ENCODE measurements at places on chromosomes 1 and 21.

GRCh38 chr1:95778217-95778616, 544.2 kb downstream of the RWDD3 start:
- DNase-seq = no peak

DNA sequence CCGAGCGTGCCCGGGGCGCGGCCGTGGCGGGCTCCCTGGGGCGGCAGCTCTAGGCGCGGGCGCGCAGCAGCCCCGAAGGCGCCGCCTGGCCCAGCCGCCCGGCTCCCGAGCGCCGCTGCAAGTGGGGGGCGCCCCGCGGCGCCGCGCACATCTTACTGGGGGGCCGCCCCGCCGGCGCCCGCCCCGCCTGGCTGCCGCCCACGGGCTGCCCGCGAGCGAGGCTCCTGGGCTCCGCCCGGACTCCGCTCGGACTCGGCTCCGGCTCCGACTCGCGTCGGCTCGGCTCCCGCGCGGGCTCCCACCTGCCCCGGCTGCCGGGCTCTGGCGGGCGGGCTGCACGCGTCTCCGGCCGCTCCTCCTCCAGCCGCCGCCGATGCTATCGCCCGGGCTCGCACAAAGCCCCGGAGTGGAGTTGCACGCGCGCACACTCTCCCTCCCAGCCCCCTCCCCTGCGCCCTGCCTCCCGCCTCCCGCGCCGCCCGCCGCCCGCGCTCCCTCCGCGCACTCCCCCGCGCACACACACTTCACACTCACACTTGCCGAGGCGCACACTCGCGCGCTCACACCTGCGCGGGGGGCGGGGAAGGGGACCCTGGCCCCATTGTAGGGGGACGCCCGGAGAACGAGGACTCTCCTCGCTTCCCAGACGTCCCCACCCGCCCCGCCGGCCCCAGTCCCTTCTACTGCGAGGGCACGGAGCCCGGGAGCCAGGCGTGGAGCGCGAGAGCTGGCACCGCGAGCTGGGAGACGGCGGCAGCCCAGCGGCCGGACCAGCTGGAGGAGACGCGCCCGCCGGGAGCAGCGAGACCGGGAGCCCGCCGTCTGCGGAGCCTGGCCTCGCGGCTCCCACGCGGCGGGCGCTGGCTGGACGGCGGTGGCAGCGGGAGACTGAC, at the start of gene GRIK3:
Gene GRIK3, minus strand, starts transcription at position 395 of the 893 bp plus-strand sequence. CDS start 407 bp downstream, outside the sequence.
- no peak for DNase-seq

DNA sequence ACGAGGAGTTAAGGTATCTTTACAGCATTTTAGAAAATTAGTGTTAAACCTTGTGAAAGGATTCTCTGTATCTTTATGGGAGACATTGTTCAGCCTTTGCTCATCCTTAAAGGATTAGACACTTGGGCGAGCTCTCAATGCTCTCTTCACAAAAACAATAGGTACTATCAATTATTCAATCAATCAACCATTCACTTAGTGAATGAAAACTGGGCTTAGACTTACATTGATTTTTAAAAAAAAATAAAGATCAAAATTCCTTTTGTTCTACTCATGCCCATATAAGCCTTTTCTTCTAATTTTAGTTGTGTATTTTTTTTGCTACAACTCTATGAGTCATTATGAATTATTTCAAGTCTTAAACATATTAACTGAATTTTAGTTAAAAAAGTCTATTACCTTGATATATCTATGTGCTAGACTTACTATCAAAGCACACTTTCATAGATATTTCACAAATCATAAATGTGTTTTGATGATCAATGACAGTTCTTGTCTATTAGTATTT, 181.2 kb downstream of the DPYD start:
- DNase-seq = no peak

DNA sequence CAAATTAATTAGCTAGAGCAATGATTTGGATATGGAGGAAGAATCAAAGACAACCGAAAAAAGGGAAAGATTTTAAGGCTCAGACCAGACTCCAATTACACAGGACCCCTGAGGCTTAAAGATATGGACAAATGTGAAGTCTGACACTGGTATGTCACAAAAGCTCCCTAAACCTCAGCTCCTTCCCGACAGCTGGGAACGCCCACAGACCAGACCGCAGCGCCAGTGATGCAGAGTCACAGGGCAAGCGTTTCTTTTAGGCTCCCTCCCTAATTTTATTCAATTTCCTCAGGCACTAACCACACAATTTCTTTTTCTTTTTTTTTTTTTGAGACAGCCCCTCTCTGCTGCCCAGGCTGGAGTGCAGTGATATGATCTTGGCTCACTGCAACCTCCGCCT, 40.2 kb downstream of the NID1 start:
- DNase-seq = no peak

- no peak for DNase-seq
These were observed 5.5 kb downstream of the CAMSAP2 start for GRCh38 chr1:200744143-200744542.

GRCh38 chr1:200625381-200625824, 4.9 kb upstream of the KIF14 start:
- peak; percentile 51 for DNase-seq

DNA sequence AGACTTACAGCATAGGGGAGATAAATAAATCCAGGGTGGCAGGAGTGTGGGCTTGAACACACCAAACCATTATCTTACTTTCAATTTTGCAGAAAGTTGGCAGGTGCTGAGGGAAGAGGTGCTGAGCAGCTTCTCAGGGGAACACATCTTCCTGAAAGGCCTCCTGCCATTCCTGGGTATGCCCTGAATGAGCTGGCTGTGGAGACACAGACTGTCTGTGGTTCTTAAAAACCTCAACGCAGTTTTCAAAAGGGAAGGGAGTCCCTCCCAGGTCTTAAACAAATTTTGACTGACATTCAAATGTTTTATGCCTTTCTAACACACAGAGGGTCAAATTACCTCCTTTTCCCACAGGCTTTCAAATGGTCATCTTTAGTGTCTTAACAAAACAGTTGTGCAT, 166.9 kb downstream of the TNFSF18 start:
- DNase-seq = no peak

DNA sequence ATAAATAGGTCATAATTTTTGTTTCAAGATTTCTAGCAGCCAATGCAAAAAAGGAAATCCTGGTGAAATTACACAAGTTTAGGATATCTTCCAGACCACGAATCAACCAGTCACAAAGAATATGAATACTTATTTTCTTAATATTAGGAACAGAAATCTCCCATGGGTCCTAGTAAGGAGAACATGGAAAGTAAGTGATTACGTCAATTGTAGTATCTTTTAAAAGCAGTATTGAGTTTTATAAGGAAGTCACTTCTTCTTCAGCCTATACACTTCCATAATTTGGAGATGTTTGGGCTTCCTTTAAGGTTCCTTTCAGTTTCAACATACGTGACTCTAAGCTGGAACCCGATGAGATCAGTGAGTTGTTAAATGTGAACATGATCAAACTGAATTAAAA, 534.5 kb downstream of the USP25 start:
- DNase-seq = no peak

GRCh38 chr1:231188072-231188471, 26.2 kb downstream of the TRIM67 start:
- DNase-seq = no peak

DNA sequence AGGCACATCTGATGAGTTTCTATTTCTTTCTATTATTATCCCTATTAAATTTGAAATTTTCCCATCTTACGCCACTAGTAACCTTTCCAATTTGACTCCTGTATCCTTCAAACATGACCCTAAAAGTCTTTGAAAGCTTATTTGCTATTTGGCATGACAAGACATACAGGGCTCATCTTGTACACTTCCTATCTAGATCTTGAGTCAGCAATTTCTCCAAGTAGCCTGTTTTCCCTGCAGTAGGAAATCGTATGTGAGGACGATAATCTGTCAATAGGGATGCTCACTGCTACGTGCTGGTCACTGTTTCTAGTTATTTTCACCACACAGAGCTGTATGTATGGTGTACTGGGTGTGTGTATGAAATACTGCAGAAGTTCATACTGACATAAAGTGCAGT, 142.7 kb downstream of the CDC42BPA start:
- DNase-seq = no peak

DNA sequence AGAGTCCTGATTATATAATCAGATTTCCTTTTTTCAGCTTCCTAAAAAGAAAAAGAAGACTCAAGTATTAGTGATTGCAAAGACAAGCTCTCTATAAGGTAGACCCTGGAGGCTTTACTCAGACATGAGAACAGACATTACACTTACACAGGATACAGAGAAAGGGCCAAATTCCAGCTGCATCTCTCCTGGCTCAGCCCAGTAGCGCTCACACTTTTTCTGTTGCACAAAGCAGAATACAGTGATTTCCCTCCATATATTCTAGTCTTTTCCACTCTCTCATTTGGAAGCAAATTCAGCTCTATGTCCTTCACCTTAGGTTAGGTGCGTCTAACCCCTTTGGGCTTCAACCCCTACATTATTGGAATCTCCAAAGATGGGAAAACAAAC, 15.1 kb downstream of the PTPN22 start:
- no peak for DNase-seq

GRCh38 chr1:109011335-109011734, 30.6 kb downstream of the WDR47 start:
- no peak for DNase-seq

GRCh38 chr1:154485106-154485505, 16.9 kb upstream of the TDRD10 start:
- no peak for DNase-seq

DNA sequence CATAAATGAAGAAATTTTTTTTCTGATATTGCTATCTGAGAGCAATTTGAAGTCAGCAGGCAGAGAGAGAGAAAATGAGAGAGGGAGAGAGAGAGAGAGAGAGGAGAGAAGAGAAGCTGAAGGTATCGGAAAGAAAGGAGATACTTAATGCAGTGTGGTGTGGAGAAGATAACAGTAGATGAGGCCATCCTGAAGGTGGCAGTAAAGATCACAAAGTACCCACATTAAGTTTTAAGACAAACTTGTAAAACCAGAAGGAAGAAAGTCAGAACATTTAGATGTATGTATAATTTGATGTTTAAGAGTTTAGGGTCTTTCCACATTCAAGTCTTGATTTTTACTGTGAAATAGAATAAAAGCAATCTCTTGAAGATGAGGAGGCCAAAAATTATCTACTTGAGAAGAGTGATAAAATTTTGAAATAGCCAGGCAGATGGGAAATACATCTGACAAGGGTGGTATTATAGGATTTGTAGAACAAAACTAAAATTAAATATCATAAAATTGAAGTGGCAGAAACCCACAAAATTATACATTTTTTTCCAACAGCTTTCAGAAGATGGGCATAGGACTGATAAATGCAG, 1753.4 kb downstream of the MRPL39 start:
- peak; percentile 20 for DNase-seq

GRCh38 chr1:54372978-54373377, 33.2 kb downstream of the SSBP3 start:
- peak; percentile 46 for DNase-seq

- no peak for DNase-seq
These were observed 21.8 kb upstream of the SPOCD1 start for GRCh38 chr1:31837451-31838158.

DNA sequence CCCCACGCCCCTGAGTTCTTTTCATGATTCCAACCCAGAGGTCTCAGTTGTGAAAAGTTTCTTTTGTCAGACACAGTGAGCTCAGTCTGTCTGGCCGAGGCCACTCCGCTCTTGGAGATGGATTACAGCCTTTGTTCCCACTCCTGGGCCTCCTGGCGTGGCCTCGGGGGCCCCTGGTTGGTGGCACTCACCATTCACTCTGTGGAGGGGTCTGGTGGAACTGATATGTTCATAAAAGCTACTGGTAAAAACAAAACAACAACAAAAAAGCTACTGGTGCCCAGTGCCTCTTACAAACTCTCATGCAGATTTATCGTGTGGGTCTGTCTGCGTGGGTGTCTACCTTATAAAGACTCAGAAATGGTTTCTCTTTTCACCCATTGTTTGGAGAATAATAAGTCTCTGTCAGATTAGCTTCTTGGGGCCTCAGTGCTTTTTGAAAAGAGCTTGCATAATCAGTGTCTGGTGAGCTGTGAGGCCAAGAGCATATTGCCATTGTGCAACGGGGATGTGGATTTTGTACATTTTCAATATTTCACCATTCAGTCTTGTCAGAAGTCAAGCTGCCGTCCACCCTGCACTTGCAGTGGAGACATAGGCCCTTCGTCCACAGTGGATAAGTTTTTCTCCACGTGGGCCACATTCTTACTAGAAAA, 86.7 kb downstream of the GALNT2 start:
- no peak for DNase-seq

DNA sequence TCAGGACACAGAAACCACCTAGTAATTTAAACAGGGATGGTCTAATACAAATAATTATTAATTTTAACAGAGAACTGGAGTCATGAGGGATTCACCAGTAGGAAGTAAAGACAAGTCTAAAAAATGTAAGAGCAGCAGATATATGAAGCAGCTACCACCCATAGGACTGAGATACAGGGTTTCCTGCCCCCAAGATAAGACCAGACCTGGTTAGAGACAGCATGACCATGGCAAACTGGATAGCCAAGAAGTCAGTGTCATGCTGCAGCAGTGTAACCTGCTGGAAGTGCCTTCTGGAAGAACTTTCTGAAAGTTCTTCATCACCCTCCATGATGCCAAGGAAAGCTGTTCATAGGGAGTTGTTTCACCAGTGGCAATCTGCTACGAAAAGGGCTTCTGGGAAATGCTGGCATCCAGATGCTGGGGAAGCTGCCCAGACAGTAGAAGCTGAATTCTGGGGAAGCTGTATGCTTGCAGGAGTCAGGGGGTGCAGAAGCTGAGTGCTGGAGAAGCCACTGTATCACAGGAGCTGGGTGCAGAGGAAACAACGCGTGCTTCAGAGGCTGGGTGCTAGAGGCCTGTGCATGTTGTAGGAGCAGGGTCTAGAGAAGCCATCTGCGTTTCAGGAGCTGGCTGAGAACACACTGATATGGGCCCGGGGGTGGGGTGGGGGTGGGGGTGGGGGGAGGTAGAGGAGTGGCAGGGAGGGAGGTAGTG, 356.4 kb downstream of the DISC1 start:
- no peak for DNase-seq

DNA sequence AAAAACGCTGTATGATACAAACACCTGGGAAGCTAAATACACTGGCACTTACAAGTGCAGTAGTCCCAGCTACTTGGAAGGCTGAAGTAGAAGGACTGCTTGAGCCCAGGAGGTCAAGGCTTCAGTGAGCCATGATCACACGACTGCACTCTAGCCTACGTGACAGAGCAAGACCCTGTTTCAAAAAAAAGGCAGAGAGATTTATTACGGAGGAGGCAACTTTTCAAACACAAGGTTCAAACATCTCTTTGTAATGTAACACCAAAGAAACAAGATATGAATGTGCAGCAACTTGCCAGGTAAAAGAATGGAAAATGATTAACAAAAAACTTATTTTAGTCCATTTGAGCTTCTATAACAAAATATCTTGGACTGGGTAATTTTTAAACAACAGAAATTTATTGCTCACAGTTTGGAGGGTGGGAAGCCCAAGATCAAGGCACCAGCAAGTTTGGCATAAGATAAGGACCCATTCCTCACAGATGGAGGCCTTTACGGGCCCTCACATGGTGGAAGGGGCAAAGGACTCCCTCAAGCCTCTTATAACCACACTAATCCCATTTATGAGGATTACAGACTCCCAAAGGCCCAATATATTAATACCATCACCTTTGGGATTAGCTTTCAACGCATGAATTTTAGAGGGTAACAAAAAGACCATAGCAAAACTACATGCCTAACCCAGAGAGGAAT, 73.3 kb downstream of the EVI5 start:
- DNase-seq = no peak

Measured in GM10248 (cell line).